GOT3 (cell line): ENCODE measurements at places on chromosomes 1 and 21.

- no peak for DNase-seq
Observed at GRCh38 chr1:151982300-151983005, 11.2 kb downstream of the S100A10 start.

GRCh38 chr1:212670301-212670700, 29.3 kb downstream of the BATF3 start:
- DNase-seq = no peak

DNA sequence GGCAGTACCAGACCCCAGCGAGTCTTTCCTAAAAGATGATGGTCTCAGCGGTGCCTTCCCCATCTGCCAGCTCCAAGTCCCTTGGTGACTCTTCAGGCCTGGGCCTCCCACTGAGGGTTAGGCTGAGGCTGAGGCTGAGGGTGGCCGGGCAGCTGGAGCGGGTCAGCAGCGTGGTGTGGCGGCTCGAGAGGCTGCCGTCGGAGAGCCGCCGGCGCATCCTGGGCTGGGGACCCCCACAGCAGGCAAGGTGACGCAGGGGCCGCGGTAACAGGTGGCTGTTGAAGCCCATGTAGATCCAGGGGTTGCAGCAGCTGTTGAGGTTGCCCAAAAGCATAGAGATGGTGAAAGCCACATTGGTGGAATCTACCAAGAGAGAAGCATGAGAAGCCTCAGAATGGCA, 7.0 kb downstream of the AVPR1B start:
- no peak for DNase-seq

- DNase-seq = no peak
Observed at GRCh38 chr1:73161418-73161817, 879.1 kb upstream of the NEGR1 start.

- no peak for DNase-seq
Observed at GRCh38 chr21:31992391-31992790, 119.6 kb downstream of the HUNK start.

- no peak for DNase-seq
Observed at GRCh38 chr1:90193116-90193515, 198.2 kb downstream of the ZNF326 start.

DNA sequence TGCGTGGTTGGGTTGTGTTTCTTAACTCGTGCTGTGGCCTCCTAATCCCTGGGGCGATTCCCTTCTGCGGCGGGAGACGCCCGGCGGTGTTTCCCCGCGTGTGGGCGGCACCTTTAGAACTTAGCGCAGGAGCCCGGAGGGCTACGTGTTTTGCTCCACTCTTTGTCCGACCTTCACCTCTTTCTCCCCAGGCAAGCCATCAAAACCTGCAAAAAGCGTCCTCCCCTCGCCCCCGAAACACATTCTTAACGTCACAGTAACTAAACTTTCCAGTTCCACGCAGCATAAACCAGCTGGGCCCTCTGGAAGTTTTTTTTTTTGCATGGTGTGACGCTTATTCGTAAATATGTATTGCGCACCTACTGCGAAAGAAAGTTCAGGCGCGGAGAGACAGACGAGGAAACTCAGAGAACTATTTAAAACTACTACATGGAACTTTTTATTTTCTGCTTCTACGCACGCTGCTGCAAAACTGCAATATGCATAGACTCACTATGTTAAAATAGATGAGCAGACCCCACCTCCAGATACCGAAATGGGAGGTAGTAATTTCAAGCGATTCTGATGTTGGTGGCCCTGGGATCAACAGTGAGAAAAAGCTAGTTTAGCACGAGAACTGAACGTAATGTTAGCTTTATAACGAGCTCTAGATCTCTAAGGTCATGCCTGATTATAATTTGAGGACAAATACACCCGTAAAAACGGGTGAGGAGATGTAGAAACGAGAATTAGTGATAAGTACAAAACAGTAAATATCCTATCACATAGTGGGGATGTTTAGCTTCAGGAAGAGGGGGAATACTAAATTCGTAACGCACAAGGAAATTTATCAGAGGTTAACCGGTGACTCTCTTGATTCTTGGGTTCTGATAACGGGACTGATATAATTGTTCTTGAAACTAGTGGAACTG, 920 bp downstream of the MTR start:
- no peak for DNase-seq

- DNase-seq = no peak
Observed at GRCh38 chr1:14516974-14517840, 81.3 kb upstream of the KAZN start.

DNA sequence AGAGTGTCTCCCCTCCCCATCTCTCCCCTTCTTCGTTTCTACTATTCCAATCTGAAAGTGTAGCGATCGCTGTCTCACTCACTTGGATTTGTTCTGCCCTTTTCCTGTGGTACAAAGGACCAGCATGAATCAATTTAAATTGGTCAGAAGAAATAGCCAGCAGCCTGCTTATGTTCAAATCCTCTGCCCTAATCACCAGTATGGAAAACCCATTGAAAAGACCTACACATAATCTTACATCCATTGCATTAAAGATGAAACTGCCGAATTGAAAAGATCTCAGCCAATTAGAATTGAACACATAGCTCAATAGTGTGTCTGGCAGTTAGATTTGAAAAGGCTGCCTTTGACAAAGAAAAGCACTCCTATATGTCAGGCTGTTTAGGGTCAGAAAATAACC, 122.6 kb downstream of the TNNI3K start:
- DNase-seq = no peak

- no peak for DNase-seq
Observed at GRCh38 chr1:241782396-241782795, 65.6 kb upstream of the EXO1 start.

- no peak for DNase-seq
Observed at GRCh38 chr1:186903374-186904136, 74.8 kb downstream of the PLA2G4A start.

DNA sequence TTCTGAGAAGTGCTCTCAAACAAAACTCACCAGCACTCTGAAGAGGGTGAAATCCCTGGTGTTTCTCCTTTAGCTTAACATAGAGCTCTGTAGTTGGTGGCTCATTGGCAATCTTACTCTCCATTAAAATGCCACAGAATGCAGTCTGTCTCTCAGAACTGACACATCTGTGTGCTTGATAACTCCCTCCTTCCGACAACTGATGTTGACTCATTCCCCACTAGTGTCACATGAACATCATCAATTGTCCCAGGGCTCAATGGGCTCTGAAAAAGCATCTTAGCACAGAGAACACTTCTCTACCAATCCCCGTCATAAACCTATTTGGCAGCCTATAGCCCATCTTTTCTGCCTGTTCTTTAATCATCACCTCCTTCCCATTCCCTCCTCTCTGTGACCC, 133.2 kb upstream of the ZC3H11B start:
- no peak for DNase-seq

GRCh38 chr1:227880342-227880924, 65.0 kb downstream of the PRSS38 start:
- DNase-seq = no peak

GRCh38 chr1:204320382-204320804, 39.3 kb downstream of the PLEKHA6 start:
- no peak for DNase-seq

DNA sequence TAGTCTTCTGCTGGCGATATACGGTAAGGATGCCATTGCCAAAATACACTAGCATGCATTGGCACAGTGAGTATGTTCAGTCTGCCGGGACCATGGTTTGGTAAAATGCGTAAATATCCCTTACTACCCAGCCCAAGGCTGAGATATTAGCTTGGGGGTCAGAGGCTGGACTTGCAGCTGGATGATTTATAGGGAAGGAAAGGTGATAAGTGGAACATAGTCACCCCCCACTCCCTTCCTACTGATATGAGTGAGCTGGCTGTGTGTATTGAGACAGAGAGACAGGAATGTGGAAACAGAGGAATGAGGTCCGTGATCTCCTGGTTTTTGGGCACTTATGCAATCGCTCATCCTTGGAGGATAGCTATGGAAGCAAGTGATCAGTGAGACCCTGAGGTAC, 642.8 kb downstream of the KCNT2 start:
- DNase-seq = no peak

DNA sequence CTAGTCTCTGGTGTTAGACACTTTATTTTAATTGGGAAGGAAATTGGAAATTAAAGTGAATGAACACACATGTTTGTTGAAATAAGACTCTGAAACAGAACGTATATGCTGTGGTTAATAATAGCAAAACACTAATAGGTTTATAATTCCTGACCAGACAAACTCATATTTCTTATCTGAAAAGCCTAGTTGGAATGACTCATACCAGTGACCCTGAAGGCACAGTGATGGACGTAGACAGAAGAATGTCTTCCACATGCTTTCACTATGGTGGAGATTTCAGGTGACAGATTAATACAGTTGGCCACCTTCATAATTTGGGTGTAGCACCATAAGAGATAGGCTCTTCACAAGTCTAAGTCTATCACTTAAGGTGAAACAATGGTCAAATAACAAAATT, 83.0 kb upstream of the COL11A1 start:
- no peak for DNase-seq

DNA sequence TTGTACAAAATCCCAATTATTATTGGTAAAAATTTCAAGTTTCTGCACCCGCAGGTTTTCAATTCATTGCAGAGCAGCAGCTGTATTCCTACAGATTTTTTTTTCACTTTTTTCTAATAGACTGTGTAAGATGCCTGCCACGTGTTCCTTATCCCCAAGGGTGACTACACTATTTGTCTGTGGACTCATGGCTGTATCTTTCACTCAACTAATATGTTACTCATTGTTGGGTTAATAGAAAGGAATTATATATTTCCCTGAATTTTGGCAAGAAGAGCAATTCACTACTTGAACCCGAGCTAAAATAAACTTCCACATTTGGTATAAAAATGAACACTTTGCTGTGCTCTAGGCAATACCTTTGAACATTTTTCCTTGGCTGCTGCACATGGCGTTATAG, 158.7 kb downstream of the NCAM2 start:
- no peak for DNase-seq

GRCh38 chr1:115199416-115200132, 110.3 kb upstream of the TSPAN2 start:
- no peak for DNase-seq

- DNase-seq = no peak
Observed at GRCh38 chr1:39268906-39269305, 64.4 kb downstream of the MACF1 start.

DNA sequence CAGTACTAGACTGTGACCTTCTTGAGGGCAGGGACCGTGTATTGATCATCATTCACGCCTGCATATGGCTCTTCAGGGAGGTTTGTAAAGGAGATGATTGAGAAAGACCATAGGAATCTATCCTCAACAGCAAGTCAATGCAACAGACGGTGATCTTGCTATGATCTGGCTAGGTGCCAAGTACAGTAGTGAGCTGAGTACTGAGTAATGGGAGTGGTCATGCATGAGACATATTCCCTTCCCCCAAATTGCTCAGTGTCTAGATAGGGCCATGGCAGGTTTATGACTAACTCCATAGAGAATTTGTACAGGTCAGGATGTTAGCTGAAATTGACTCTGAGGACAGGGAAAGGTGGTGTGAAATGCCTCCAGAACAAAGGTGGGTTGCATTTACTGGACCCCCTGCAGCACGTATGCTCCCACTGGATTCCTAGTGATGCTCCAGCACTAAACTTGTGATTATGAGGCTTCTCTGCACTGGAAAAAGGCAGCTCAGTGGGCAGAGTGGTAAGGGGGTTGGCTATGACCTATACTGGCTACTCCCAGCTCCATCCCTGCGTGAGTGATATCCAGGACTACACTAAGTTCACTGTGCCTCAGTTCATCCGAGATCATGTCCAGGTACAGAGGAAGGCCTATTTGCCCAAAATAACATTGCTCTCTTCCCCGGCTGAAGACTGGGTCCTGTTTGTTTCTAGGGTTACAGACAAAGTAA, 37.2 kb downstream of the KCNJ6 start:
- no peak for DNase-seq

GRCh38 chr1:186234976-186235686, 139.9 kb downstream of the TPR start:
- DNase-seq = no peak

DNA sequence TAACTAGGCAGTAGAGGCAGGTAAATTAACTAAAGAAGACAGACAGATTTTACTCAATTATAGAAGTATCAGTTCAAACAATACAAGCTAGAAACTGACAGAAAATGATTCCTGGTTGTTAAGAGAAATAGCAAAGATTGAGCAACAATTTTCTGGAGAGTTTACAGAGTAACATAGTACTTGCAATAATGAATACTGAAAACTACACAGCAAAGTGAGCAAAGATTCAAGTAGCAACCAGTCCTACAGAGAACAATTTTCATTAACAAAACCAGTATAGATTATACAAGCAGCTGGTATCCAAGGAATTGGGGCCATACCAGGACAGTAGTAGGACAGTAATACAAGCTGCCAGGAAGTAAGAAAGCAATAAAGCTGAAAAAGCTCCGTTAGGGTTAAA, 37.6 kb downstream of the EYA3 start:
- DNase-seq = no peak
